ENCODE measurements at places on chromosomes 12 and 14.

DNA sequence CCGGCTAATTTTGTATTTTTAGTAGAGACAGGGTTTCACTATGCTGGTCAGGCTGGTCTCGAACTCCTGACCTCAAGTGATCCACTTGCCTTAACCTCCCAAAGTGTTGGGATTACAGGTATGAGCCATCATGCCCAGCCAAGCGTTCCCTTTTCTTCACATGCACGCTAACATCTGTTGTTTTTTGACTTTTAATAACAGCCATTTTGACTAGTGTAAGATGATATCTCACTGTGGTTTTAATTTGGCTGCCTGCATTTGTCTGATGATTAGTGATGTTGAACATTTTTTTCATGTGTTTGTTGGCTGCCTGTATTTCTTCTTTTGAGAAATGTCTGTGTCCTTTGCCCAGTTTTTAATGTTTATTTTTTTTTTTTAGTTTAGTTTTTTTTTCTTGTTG, 10.2 kb upstream of the YARS2 start:
- DNase-seq = no peak

DNA sequence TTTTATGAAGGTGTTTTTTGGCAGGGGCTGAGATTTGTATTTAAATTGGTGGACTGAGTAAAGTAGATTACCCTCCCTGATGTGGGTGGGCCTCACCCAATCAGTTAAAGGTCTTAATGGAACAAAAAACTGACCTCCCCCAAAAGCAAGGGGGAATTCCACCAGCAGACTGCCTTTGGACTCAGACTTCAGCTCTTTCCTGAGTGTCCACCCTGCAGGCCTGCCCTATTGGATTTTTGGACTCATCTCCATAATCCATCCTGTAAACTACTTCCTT, 228.4 kb upstream of the CAND1 start:
- DNase-seq = no peak

DNA sequence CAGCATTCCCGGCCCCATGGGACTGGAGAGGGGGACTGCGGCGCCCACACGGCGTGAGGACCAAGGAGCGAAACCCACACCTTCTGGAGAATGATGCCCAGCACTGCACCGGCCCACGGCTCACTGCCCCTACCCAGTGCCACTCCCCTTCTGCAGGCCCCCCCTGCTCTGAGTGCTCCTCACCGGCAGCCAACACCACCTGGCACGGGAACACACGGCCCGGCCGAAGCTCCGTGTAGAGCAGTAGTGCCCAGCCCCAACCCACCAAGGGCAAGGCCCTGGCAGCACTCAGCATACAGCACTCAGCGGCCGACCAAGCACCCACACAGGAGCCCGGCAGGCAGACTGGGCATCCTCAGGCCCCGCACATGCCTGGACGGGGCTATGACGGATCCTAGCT, 13.4 kb downstream of the BTBD6 start:
- DNase-seq = no peak

GRCh38 chr14:56549721-56550120, 29.9 kb upstream of the TMEM260 start:
- DNase-seq = no peak

DNA sequence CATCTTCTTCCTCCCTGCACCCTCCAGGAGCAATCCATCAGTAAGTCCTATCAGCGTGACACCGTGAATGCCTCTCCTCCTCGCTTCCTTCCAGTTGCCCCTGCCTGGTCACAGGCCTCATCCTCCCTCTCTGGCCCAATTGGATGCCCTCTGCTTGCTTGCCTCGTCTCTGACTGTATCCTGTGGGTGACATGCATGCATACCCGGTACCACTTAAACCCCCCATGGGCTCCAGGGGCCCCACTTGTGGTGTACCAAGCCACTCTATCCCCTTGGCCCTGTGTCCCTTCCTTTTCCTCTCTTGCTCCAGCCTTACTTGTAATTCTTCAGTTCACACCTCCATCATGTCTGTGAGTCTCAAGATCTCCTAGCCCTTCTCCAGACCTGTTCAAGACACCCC, 106.0 kb upstream of the RTL1 start:
- DNase-seq = no peak

DNA sequence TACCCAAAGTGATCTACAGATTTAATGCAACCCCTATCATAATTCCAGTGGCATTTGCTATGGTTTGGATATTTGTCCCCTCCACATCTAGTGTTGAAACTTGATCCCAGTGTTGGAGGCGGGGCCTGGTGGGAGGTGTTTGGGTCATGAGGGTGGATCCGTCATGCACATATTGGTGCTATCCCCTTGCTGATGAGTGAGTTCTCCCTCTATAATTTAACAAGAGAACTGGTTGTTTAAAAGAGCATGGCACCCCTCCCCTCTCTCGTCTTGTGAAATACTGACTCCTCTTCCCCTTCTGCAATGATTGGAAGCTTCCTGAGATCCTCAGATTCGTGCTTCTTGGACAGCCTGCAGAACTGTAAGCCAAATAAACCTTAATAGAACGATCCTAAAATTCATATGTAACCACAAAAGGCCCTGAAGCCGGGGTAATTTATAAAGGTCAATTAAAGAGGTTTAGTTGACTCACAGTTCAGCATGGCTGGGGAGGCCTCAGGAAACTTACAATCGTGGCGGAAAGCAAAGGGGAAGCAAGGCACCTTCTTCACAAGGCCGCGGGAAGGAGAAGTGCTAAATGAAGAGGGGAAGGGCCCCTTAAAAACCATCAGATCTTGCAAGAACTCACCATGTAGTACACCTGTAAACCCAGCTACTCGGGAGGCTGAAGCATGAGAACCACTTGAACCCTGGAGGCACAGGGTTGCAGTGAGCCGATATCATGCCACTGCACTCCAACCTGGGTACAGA, 41.2 kb downstream of the SLC39A9 start:
- DNase-seq = no peak

DNA sequence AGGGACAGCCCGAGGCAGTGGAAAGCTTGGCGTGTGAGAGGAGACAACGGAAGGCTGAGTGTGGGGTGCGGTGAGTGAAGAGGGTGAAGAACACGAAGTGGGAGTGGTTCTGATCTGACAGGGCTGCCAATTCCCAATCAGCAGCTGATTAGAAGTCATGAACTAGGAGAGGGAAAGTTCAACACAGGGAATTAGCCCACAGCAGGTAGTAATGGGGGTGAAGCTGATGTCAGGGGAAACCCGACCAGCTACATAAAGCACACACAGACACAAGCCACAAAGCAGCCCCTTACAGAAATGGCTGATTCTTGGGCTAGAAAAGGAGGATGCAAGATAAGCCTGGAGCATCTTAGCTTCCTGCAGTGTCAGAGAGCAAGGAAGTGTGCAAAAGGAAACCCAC, 47.5 kb upstream of the TCL1A start:
- no peak for DNase-seq

DNA sequence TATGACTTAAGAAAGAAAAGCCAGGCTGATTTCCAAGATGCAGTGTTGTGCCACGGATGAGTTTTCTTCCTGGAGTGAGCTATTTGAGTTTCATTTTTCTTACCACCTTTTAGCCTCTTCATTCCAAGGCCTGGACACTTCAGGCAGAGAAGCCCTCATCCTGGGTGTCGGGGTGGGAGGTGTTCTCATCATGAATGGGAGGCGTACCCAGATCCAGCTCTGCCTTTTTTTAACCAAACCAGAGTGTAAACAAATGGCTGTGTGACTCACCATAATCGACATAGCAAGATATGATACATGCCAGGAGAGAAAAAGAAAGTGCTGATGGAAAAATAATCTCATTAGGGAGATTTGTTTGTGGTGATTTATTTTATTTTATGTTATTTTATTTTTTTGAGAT, 79.9 kb downstream of the ARF6 start:
- DNase-seq = no peak

GRCh38 chr12:111150921-111151840, 217.7 kb downstream of the PHETA1 start:
- no peak for DNase-seq

- DNase-seq = no peak
Observed at GRCh38 chr14:52922656-52923055, 28.2 kb downstream of the FERMT2 start.

GRCh38 chr12:3967556-3968160, 94.5 kb upstream of the PARP11 start:
- no peak for DNase-seq

- no peak for DNase-seq
Observed at GRCh38 chr14:55764784-55765183, 184.8 kb downstream of the KTN1 start.

GRCh38 chr14:65170768-65171507, 68.6 kb upstream of the MAX start:
- no peak for DNase-seq

DNA sequence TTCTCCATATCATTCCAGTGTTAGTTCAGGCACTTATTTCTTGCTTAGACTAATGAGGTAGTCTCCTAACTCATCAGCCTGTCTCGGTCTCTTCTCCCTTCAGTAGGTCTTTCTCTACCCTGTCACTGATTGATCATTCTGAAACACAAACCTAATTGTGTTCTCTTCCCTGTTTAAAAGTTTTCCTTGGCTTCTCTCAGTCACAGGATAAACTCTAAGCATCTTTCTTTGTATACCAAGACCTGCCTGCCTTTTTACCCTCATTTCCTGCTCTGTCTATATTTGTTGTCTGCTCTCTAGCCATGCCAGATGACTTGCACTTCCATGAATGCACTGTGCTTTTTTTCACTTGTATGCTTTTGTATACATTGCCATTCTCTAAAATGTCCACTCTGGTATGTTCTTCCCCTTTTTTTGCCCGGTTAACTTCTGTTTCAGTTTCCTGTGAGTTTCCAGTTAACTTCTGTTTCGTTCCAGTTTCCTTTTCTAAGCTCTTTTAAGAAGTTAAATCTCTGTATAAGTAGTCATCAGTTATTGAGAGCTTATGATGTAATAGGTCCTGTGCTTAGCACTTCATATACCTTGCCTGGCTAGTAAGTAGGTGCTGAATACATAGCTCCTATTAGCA, 12.8 kb downstream of the DIP2B start:
- DNase-seq = no peak

- no peak for DNase-seq
Observed at GRCh38 chr12:115135800-115136211, 451.8 kb upstream of the TBX3 start.

DNA sequence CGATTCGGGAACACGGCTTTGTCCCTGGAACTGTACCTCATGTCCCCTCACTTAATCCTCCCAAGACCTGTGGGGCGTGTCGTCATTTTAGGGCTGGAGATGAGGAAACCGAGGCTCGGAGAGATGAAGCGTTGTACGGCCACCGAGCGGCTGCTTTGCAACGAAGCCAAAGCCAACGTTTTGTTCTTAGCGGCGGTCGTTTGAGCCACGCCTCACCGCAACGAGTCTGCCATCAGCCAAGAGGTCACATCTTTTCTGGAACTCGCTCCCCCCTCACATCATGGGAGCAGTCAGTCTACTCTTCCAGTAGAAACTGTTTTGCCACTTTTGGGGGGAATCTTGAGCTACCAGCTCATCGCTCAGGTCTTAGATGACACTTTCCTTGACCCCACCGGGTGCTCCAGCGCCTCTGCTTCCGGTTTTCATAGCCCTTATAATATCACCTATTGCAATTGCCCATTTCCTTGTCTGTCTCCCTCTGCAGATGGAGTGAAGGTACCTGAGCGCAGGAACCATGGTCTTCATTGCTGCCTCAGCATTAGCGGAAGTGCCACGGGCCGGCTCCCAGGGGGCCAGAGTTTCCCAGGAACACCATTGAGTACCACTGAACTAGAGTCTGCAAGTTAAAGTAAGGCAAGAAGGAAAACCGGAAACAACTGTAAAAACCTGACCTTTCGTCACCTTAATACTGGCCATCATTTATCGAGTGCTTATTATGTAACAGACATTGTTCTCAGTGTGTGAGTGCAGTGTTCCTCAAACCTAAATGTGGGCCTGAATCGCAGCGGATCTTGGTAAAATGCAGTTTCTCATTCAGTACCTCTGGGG, 19.6 kb downstream of the NINJ2 start:
- DNase-seq = no peak

DNA sequence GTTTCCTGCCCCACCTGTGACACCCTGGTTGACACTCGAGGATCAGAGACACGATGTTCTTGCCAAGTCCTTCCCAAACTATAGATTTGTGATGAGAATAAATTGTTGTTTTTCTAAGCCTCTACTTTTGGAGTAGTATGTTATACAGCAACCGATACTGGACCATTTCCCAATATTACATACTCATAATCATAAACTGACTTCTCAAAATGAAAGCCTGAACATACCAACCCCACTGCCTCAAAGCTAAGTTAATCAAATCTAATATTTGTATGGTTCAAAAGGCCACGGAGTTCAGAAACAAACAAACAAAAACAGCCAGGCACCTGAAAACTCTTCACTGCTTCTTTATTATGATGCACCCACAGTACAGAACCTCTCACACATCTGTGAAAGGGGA, 52.3 kb upstream of the GPHB5 start:
- DNase-seq = no peak

DNA sequence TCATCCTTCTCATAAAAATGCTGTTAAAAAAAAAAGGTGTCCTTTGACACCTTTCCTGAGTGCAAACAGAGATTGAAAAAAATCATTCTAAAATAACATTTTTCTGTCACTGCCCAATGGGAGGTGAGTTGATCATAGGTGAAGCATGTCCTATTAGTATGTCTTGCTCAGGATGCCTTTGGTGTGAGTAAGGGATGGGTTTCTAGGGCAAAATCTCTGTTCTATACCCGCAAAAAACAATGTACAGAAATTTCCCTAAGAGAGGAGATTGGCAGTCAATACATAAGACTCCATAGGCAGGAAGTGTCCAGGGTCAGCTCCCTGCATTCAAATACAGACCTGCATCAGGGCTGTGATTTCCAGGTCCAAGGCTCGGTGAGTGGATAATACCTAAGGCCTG, 195.2 kb downstream of the DAD1 start:
- DNase-seq = no peak

DNA sequence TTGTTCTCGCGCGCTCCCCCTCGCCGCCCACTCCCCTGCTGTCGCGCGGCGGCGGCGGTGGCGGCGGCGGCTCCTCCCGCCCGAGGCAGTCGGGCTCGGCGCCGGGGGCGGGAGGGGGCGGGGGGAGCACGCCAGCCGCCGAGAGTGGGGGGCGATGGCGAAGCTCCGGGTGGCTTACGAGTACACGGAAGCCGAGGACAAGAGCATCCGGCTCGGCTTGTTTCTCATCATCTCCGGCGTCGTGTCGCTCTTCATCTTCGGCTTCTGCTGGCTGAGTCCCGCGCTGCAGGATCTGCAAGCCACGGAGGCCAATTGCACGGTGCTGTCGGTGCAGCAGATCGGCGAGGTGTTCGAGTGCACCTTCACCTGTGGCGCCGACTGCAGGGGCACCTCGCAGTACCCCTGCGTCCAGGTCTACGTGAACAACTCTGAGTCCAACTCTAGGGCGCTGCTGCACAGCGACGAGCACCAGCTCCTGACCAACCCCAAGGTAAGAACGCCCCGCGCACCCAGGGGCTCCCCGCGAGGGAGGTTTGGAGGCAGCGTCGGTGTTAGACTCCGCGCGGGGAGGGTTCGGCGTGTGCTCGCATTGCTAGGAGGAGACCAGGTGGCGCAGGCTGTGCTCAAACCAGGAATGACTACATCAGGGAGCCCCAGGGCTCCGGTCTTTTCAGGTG, 629 bp downstream of the KCNMB4 start:
- DNase-seq = peak; percentile 35

DNA sequence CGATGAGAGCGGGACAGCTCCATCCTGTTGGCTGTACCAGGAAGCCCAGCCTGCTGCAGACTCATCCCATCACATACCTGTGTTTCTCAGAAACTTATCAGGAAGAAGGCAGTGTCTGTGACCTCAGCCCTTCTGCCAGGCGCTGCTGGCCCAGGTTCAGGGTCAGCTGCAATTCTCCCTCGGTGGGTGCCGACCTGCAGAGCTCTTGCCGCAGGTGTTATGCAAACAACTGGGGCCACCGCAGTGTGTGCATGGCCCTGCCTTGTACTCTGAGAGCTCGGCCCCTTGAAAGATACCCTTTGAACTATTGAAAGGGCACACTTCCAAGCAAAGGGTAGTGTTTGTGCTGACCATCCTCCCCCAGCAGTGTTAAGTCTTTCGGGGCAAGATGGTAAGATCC, 322.2 kb upstream of the DIO3 start:
- DNase-seq = no peak

All from stimulated activated CD4-positive, alpha-beta T cell treated with anti-CD3 and anti-CD28 coated beads, TNF-alpha, amount 100 ng/mL, for 4 hours (primary cell).